ENCODE measurements at places on chromosomes 12 and 14. TPM values are rescaled to one million over a fixed set of nuclear protein-coding genes. Genes with fewer than 3 reads are reported as not detected.

Gene SPX
- 0.38 TPM for polyA plus RNA-seq

Gene KLRD1
- 1.7 TPM for polyA plus RNA-seq

Gene ANKRD33
- polyA plus RNA-seq: not detected

Gene TAS2R7
- polyA plus RNA-seq: not detected

Gene FGF6
- polyA plus RNA-seq: not detected

Gene KRT5
- 1.9 TPM for polyA plus RNA-seq

Gene BCL2L14
- polyA plus RNA-seq: 0.91 TPM

Gene C12orf54
- polyA plus RNA-seq: 0.38 TPM

Gene ASPG
- polyA plus RNA-seq: 0.32 TPM

Gene INTS13
- 31.1 TPM for polyA plus RNA-seq

Gene OTX2
- not detected for polyA plus RNA-seq

Gene FAIM2
- 0.04 TPM for polyA plus RNA-seq

Gene TMEM119
- polyA plus RNA-seq: 17.7 TPM

Gene CELA1
- not detected for polyA plus RNA-seq

Gene KRT75
- polyA plus RNA-seq: not detected

Gene SERPINA3
- 88.3 TPM for polyA plus RNA-seq

Gene AICDA
- 0.24 TPM for polyA plus RNA-seq

Gene CAPS2
- polyA plus RNA-seq: 1.5 TPM

Gene TMEM30B
- polyA plus RNA-seq: 0.17 TPM

Gene DDN
- 0.09 TPM for polyA plus RNA-seq

Gene NUDT14
- 17.7 TPM for polyA plus RNA-seq

Gene KRT71
- polyA plus RNA-seq: not detected

Gene OVCH1
- 0.20 TPM for polyA plus RNA-seq

Gene RAD52
- polyA plus RNA-seq: 6.8 TPM

Gene KRT85
- polyA plus RNA-seq: not detected

Gene TULP3
- 4.7 TPM for polyA plus RNA-seq
